Inflammatory macrophage treated with lipopolysaccharide for 4 hours (primary cell): ENCODE measurements at places on chromosomes 4 and X.

- DNase-seq, result no peak
Observed at GRCh38 chrX:149807747-149808458, 26.2 kb downstream of the MAGEA9 start.

GRCh38 chr4:102825261-102826091 lies 1.9 kb downstream of the UBE2D3 start:
- DNase-seq, result peak; percentile 83

DNA sequence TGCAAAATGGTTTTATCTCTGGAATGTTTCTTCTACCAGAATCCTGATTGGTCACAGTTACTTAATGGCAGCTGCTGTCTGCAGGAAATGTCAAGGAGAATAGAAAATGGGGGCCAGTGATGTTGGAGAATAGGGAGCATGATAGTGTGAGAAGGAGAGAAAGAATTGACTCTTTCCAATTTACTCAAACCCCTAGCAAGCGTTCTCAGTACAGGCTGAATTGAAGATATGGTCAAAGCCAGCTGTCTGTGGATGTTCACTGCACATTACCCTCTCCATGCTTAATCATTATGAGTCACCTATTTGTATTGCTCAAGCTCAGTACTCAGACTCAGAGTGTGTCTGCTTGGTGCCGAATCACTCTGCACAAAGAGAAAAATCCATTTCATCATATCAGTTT lies 57.8 kb upstream of the FAM47B start:
- DNase-seq, result no peak

GRCh38 chr4:97548943-97549583 lies 594.2 kb downstream of the STPG2 start:
- no peak for DNase-seq

DNA sequence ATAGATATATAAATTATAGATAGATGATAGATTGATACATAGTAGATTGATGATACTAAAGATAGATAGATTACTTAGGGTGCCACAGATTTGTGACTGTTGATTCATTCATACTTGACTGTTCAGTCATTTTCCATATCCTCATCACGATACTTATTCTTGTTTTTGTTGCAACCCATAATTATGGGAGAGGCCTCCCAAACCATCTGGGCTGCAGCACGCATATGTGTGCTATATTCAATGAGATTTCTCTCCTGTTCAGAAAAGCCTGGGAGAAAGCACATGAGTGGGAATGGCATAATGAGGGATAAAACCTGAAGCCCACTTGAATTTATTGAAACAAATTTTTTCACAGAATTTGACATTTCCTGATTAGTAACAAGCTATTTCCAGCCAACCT lies 346.4 kb upstream of the PRKX start:
- DNase-seq, result no peak

DNA sequence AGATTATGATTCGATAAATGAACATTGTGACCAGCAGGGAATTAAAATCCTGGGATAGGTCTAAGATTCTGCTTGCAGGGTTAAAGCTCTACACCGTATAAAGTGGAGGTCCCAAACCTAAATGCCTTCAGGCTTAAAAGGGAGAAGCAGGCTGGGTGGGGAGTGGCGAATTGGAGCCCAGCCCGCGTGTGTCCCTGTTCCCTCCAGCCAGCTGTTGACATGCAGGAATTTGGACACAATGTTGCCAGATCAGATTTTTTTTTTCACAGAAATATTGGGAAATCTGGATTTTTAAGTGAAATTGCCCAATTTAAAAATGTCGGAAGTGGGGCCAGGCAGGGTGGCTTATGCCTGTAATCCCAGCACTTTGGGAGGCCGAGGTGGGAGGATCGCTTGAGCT lies 60.5 kb downstream of the ELF4 start:
- DNase-seq, result no peak
